Right renal pelvis (tissue), 4 donors: ENCODE measurements at places on chromosomes 6 and 20.

GRCh38 chr6:167474725-167475124 is 149.8 kb downstream of the TTLL2 start:
- DNase-seq, result no peak

GRCh38 chr20:38878866-38879265 is 47.4 kb upstream of the FAM83D start:
- DNase-seq, result peak; percentile 34

DNA sequence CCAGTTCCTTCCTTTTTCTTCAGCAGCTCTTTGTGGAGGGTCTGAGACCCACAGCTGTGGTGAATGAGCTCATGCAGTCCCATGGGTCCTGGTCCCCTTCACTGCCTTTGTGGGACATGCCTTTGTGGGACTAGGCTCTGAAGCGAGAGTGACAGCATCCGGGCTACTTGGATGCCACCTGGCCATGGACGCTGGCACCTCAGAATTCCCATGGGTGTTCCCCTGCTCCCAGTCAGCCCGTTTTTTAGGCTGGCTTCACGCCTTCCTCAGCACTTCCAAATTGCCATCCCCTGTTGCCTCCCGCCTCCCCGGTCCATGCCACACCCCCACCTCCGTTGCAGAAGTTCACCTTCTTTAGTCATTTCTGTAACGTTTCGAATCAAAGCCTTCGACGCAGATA is 45.1 kb downstream of the RAMACL start:
- DNase-seq, result no peak

GRCh38 chr6:147868427-147869190 is 360.1 kb downstream of the SAMD5 start:
- no peak for DNase-seq

DNA sequence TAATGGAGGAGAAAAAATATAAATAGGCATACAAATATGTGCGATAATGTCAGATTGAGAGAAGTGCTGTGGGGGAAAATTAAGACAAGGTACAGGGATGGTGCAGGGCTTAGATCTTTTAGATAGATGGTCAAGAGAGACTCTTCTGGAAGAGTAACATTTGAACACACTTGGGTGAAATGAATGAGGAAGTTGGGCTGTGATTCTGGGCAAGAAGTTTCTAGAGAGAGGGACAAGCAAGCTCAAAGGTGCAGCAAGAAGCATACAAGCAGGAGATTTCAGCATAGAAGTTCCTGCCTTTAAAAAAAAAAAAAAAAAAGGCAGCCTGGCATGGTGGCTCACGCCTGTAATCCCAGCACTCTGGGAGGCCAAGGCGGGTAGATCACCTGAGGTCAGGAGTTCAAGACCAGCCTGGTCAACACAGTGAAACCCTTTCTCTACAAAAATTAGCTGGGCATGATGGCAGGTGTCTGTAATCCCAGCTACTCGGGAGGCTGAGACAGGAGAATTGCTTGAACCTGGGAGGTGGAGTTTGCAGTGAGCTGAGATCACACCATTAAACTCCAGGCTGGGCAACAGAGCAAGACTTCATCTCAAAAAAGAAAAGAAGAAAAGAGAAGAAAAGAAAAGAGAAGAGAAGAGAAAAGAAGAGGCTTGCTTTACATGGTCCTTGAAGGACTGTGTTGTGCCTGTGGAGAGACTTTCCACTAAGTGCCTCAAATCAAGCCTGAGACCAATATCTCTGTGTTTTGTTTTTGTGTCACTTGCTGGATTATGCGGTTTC is 9.7 kb upstream of the CD83 start:
- no peak for DNase-seq

DNA sequence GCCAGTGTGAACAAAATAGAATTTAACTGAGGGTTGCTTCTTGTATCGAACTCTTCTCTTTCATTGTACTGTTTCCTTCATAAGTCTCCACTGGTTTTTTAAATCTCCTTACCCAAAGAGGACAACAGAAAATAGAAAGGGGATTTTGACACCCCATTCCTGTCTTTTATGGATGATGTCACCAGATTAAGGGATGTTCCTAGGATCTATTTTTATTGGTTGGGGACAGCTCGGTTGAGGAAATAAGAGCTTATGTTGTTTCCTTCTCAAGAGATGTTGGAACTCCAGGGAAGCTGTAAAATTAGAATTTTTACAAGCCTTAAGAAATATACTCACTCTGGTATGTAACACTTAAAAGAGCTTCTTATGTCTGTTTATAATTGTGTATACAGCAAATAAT is 171.5 kb downstream of the PHF3 start:
- no peak for DNase-seq

- no peak for DNase-seq
Observed at GRCh38 chr20:60977901-60978300, 274.2 kb upstream of the CDH4 start.

DNA sequence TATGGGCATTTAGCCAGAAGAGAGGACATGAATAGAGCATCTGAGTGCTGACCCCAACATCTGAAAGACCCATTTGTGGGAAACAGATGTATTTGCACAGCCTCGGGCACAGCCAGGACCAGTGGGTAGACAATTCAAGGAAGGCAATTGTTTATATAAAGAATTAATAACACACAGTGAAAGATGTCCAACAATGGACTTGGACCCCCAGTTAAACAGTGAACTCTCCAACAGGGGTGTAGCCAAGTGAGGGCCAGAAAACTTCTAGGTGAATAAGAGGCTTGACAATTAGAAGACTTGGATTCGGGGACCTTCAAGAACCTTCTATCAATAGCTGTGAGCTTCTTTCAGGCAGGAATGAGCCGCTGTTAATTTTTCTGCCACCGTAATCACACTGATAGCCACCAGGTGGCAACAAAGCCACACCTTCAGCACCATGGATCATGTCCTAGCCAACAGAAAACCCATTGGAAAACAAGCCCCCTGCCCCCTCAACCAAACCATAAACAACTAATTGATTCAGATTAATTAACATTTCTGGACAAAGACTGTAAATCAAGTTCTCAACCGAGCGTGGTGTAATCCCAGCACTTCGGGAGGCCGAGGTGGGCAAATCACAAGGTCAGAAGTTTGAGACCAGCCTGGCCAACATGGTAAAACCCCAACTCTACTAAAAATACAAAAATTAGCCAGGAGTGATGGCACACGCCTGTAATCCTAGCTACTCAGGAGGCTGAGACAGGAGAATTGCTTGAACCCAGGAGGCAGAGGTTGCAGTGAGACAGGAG is 8.8 kb upstream of the SRSF6 start:
- no peak for DNase-seq

DNA sequence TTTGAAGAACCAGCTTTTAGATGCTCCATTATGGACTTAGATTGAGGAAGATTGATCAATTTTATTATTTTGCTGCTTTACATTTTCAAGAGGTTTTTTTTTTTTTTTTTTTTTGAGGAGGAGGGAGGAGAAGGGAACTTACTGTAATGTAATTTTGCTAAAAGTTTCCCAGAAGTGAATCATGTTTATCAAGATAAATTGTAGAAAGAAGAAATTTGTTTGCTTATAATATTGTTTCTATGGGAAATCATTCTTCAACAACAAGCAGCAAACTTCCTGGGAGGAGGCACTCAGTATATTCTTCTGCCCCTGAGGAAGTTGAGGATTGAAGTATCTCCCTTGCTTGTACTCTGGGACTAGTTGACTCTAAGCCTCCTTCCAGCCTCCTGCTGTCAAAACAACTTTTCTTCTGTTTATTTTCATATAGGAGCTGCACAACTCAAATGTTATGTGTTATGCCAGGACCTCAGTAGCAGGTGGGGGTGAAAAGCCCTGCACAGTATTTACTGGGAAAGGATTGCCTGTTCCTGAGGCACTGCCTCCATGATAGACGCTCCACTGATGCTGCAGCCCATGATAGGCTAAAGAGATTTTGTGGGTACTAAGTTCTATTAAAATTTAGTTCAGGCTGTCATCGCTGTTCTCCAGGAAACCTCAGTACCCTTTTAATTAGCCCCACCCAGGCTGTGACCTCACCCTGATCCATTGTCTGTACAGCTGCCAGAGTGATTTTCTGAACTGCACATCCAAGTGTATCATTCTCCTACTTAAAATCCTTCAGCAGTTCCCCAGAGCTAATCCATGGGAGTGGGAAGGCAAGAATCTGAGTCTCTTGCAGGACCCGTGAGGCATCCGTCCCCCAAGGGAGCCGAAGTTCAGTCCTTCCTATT is 51.9 kb downstream of the CARMIL1 start:
- DNase-seq, result no peak

DNA sequence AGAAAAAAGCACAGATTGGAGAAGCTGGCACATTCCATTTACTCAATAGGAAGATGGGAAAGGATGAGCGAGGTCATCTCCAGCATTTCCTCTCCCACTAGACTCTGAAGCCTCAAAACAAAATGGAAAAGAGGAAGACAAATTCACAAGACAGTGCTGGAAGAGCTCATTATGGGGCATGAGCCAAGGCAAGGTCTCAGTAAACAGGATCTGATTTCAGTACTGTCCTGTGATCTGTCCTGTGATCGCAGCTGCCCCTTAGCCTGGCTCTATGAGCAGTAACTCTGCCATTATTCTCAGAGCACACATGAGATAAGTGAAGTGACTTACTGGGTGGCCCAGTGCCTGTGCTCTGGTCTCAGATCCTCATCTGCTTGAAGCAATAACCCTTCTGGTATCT is 68.1 kb upstream of the SLC4A11 start:
- DNase-seq, result no peak

DNA sequence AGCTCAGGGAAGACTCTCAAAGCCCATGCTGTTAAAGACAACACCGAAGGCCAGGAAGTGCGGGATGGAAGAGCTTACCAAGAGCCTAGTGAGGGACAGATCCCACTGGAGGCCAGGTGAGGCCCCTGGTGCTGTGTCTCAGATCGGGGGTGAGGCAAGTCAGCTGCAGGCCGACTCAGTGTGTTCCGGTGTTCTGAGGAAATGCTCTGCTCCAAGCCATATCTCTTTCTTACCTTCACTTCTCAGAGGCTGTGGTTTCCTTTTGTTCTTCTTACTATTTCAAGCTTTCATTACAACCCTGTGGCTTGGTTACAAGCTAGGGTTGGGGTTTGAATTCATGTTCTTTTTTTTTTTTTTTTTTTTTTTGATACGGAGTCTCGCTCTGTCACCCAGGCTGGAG is 114.3 kb upstream of the ZFP64 start:
- no peak for DNase-seq

- DNase-seq, result no peak
Observed at GRCh38 chr20:24605937-24606455, 136.6 kb downstream of the SYNDIG1 start.

DNA sequence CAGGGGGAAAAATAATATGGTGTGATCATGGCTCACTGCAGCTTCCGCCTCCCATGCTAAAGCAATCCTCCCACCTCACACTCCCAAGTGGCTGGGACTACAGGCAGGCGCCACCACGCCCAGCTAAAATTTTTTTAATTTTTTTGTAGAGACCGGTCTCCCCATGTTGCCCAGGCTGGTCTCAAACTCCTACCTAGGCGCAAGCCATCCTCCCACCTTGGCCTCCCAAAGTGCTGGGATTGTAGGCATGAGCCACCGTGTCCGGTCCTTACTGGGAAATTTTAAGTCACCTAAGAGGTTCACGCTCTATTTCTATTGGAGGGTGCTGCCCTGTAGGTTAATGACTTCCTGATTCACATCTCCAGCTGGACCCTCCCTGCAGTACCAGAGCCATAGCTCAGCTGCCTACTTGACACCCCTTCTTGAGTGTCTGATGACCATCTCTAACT is 626 bp upstream of the CDK5RAP1 start:
- no peak for DNase-seq

- no peak for DNase-seq
Observed at GRCh38 chr6:26392932-26393636, 9.0 kb upstream of the BTN3A1 start.

- no peak for DNase-seq
Observed at GRCh38 chr20:39623584-39624234, 661.6 kb downstream of the DHX35 start.

DNA sequence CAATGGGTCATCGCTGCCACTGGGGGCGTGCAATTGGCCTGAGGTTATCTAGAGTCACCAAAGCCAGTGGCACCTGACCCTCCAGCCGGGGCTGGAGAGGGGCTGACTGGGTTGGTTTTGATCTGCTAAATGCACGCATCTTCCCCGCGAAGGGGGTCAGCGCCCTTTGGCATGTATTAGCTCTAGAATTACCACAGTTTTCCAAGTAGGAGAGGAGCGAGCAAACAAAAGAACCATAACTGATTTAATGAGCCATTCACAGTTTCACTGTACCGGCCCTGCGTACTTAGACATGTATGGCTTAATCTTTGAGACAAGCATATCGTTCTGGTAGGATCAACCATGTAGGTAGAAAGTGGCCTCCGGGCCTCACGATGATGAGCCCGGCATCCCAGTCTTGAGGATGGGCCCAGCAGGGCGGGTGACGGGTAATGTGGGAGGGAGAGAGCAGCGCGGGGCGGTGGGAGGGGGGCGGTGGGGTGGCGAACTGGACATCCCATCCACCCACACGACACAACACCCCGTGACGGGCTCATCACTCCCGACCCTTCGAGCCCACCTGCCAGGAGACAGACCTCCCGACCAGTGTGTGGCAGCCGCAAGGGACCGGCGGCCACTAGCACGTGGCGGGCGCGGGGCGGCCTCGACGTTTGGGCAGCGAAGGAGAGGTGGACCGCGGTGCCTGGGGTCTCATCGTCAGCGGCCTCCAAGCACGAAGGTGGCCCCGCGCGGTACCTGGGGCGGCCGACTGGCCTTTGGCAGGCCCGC is 1957.5 kb upstream of the DEFB115 start:
- DNase-seq, result no peak

DNA sequence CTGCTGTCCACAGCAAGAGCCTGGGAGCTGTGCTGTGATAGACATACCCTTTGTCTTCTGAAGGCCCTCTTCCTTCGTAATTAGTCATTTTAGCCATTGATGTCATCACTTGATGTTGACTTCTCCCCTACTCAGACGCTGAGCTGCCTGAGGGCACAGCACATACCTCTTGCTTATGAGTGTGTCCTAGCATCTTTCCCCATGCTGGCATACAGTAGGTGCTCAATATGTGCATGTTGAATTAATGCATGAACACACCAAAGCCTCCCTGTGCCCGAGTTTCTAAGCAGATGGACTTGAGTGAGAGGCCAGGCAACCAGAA is 35.8 kb upstream of the FAM83D start:
- no peak for DNase-seq

- DNase-seq, result no peak
Observed at GRCh38 chr20:35757098-35757705, 14.6 kb upstream of the PHF20 start.

DNA sequence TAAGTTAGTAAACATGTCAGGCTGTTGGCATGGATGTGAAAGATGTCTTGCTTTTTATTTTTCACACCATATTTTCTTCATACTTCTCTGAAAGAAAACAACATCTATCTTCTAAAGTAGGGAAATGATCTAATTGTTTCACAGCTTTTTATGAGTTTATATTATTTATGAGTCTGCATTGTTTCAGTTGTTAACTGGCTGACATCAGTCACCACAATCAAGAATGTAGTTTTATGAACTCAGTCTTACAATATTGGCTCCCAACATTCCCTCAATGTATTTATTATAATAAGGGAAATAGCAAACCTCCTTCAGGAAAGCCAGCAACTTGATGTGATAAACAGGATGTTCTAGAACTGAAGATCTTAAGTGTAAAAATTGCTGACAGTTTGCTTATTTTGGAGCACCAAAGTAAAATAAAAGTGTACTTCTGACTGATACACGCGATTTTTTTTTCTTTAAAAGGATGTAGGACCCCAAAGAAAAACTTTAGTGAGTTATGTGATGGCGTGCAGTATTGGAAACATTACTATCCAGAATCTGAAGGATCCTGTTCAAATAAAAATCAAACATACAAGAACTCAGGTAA is 106.0 kb downstream of the ADGRG6 start:
- no peak for DNase-seq
